Activated CD4-positive, alpha-beta T cell treated with anti-CD3 and anti-CD28 coated beads, Interleukin-2, amount 10 ng/mL, durations not matched to agents 24 days and 14 days (primary cell): ENCODE measurements at places on chromosomes 7 and 10.

DNA sequence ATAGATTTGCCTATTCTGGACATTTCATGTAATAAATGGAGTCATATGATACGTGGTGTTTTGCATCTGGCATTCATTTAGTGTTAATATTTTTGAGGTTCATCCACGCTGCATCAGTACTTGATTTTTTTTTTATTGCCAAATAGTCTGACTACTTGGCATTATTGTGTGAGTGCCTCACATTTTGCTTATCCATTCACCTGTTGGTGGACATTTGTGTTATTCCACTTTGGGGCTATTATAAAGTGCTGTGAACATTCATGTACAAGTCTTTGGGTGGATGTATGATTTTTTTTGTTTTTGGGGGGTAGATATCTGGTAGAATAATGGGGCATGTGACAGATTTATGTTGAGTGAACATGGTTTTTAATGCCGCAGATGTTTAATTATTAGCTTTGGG, 19.7 kb downstream of the CUL1 start:
- no peak for DNase-seq
- H3K4me3 ChIP-seq, result no peak overlapping the region
- H3K4me1 ChIP-seq, result peaks cover 36% of the 10 kb centered on the region
- H3K36me3 ChIP-seq, result peaks cover 23% of the 10 kb centered on the region

DNA sequence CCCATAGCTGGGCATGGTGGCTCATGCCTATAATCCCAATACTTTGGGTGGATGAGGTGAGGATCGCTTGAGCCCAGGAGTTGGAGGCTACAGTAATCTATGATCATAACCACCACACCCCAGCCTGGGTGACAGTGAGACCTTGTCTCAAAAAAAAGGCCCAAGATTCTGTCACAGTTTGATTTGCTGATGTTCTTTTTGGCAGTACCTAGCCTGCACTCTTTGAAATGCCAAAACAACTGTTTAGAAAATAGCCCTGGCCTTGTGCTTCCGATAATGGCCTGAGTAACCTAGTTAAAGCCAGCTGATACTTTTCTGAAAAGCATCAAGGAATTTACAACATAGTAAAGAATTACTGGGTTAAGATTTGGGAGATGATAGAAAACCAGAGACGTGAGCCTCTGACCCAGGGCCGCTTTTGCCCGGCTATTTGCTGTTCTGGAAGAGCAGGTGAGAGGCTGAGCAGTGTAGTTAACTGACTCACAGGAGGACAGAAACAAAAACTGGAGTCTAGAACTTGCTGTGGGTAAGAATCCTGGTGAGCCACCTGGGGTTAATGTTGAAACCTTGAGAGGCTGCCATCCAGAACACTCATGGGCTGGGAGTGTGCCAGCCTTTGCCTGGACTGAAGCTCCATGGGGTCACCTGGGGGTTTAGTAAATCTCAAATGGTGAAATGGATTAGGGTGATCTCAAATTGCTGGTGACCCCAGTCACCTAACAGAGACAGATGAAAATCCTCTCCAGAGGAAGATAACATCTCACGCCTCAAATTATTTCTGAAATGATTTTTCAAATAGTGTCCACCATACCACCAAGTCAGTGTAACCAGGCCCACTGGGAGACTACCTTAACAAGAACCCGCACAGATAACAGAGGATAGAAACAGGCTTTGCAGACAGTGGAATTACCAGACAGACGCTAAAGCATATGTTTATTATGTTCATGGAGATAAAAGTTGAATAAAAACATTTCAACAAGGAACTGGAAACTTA, 51.8 kb downstream of the GALNT11 start:
- no peaks in the 10 kb centered on the region for H3K36me3 ChIP-seq
- H3K4me1 ChIP-seq, result peaks cover 21% of the 10 kb centered on the region
- H3K27ac ChIP-seq, result no peak overlapping the region

DNA sequence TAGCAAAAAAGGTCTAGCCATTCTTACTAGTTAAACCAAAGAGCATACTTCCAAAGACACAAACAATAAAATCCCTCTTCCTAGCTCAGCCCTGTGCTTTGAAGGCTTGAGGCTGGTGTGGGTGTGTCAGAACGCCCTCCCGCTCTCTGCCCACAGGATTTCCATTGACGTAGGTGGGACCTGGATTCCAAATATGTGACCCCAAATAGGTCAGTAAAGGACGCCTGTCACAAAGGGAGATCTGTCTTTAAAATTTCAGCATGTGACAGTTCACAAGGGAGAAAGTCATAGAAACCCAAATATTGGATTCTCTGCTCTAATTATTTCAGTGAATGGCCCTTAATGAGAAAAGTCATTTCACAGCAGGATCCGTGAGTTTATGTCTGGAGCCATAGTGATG, 39.9 kb upstream of the LYZL1 start:
- no peaks in the 10 kb centered on the region for H3K4me1 ChIP-seq
- no peak overlapping the region for H3K27ac ChIP-seq
- peaks cover 2% of the 10 kb centered on the region for H3K27me3 ChIP-seq
- no peaks in the 10 kb centered on the region for H3K36me3 ChIP-seq
- DNase-seq, result no peak
- H3K4me3 ChIP-seq, result no peak overlapping the region

DNA sequence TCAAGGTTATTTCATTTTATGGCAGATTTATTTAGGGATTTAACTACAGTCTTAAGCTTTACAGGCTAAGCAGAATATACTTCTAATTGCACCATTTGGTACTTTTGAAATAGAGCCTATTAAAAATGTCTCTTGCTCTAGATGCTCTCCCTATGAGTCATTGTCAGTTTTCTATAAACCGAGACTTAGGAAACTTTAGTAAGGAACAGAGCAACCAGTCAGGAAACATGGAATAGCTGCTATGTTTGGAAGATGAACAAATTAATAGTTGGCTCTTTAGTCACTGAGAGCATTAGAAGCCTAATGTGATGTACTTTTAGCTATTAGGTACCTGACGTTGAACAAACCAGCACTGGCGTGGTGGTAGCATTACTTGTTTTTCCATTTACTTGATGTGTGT, 35.3 kb downstream of the INPP5F start:
- no peak for DNase-seq
- no peak overlapping the region for H3K27ac ChIP-seq
- H3K27me3 ChIP-seq, result no peaks in the 10 kb centered on the region
- peaks cover 6% of the 10 kb centered on the region for H3K4me1 ChIP-seq
- no peak overlapping the region for H3K4me3 ChIP-seq
